Endodermal cell (in vitro differentiated cells): ENCODE measurements at places on chromosomes 1 and 21. TPM values are rescaled to one million over a fixed set of nuclear protein-coding genes. Genes with fewer than 3 reads are reported as not detected.

DNA sequence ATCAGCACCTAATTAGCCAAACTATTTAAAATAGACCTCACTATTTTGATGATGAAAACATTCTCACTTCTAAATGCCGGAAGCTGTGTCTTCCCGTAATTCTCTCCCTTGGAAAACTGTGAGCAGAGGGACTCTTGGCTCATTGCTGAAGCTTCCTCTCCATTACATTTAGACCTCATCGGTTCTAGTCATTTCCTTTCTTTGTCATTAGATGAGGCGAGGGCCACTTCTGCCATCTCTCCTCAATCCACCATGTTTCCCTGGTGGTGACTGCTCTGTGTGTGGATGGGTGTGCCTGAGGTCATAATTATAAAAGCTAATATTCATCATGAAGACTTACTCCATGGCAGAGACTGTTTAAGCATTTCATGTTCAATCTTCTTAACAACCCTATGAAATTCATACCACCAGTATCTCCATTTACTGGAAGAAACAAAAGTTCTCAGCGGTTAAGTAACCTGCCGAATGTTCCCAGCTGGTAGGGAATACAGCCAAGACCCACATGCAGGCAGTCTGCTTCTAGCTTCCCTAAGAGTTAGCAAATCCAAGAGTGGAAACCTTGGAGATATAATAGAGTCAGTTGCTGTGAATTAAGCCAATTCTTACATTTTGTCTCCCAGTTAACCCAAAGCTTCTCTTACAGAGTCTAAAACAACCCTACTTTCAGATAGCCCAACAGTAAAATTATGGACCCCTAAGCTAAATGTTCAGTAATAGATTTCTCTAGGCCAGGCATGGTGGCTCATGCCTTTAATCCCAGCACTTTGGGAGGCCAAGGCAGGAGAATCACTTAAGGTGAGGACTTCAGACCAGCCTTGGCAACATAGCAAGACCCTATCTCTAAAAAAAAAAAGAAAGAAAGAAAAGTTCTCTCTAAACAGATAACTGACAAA lies 156.2 kb downstream of the ZBTB18 start:
- DNase-seq: no peak

DNA sequence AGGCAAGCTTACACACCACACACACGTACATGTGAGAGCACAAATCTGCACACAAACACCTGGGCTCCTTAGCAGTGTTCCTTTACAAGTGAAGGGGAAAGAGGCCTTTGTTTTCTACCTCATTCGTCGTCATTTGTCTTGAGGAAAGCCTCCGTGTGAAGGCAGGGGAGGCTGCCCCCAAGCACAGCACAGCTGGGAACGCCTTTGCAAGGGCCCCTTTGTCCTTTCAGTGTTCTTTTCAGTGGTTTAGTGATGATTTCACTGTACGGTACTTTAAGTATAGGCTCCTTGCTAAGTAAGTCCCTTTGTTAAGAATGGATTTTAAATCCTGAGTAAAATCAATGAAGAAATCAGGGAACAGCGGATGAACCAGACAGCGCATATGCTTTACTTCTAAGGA lies 94.1 kb downstream of the PGBD5 start:
- DNase-seq: no peak

- no peak for DNase-seq
These were observed 3.1 kb upstream of the DMBX1 start for GRCh38 chr1:46486432-46487015.

DNA sequence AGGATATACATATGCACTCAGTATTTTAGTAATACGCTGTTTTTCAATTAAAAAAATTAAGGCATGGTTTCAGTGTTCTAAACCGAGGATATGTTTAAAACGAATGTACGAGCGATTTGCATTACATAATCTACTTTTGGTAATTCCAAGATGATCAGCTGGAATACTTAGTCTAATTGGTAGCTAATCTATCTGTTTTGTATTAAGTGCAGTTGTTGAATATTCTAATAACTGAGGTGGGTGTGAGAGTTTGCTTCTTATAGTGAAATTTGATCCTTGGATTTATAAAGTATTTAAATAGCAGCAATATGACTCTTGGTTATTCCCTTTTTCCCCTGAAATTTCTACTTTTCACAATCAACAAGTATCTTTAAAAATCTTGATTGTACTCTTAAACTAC lies 1.3 kb downstream of the RNF2 start:
- no peak for DNase-seq

Gene LYPD8
- not detected in 2 replicates for total RNA-seq
